ENCODE measurements at places on chromosomes 2 and 18. TPM values are rescaled to one million over a fixed set of nuclear protein-coding genes. Genes with fewer than 3 reads are reported as not detected.

The WDFY1 gene
- total RNA-seq, result 40.7 TPM

The CAPN14 gene
- not detected for total RNA-seq

The IL1RL1 gene
- total RNA-seq, result 0.56 TPM

The UCN gene
- total RNA-seq, result 2.5 TPM

The HAT1 gene
- 76.1 TPM for total RNA-seq

The LYPD6 gene
- total RNA-seq, result 0.07 TPM

The ANO7 gene
- 2.3 TPM for total RNA-seq

The CCDC178 gene
- not detected for total RNA-seq

The CCDC68 gene
- total RNA-seq, result 2.7 TPM

The DOK1 gene
- total RNA-seq, result 4.1 TPM

The RESP18 gene
- not detected for total RNA-seq

The IL1B gene
- 0.13 TPM for total RNA-seq

The SLC5A7 gene
- total RNA-seq, result not detected

The KCNJ3 gene
- not detected for total RNA-seq

The STEAP3 gene
- total RNA-seq, result 62.4 TPM

The TSPYL6 gene
- not detected for total RNA-seq

The SPDYA gene
- 0.15 TPM for total RNA-seq

The AFTPH gene
- 25.2 TPM for total RNA-seq

Data from A549 treated with GW870086 at 1 μM for 4 hours (cell line).